ENCODE measurements at places on chromosomes 1 and 21.

- DNase-seq, result no peak
Measured at GRCh38 chr21:42883921-42884320, 4.6 kb upstream of the WDR4 start.

DNA sequence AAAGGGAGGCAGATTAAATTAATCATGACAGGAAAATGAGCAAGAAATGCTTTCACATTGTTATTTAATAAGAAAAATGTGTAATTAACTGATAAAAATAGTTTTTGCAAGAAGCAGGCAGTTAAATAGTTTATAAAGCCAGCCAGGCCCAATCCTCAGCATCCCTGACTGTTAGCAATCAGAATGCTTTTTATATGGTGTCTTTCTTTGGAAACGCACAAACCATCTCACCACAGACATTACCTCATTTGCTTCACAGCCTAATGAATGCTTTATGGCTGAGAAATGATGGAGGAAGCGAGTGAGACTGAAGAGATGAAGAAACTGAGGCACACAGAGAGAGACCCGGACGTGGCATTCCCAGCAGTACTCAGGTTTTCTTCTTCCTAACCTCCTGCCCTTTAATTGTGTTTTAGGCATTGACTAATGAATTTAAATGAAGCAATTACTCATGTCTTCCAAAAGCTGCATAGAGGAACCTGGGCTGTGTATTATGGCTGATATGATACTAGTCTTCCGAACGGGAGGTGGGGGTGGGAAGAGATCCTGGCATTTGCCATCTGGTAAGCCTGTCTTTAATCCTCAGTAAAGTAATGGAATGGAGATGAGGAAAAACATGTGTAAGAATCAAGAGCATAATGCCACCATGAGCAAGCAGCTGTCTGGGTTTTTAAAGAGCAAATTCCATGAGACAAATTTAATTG, 116.1 kb upstream of the LMO4 start:
- DNase-seq, result no peak

GRCh38 chr1:94032637-94033036, 88.3 kb downstream of the ABCA4 start:
- no peak for DNase-seq

- DNase-seq, result no peak
Measured at GRCh38 chr1:215457213-215457612, 109.9 kb upstream of the KCTD3 start.

- no peak for DNase-seq
Measured at GRCh38 chr1:50880373-50880772, 79.7 kb downstream of the FAF1 start.

- DNase-seq, result no peak
Measured at GRCh38 chr1:222539951-222540597, 7.8 kb downstream of the HHIPL2 start.

DNA sequence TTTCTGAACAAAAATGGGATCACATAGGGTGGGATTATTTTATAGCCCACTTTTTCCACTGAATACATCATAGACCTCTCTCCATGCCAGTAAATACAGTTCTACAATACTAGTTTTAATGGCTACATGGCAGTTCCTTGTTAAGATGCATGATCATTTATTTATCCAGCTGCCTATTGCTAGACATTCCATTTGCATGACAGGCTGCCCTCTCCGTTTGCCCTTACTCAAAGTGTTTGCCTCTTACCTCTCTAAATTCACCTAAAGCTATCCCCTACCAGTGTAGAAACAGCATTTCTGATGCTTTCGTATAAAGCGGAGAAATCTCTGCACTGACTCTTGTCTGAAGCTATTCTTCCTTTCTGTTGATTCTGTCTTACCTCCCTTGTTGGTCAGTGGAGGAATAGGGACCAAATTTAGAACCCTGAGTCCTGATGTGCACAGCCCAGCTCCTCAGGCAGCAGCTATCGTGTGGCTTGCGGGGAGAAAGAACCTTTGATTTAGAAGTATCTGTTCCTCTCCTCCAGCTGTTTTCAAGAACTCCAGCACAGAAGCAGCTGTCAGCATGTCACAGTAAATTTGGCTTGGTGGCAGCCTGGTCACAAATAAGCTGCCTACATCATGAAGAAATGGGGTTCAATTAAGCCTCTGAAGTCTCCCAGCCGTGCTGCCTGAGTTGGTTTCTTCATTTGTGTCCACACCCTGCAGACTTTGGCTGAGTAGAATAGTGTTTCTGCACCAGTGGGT, 337.3 kb downstream of the PRDM2 start:
- DNase-seq, result no peak

GRCh38 chr1:190658907-190659306, 181.2 kb upstream of the BRINP3 start:
- DNase-seq, result no peak
